ENCODE measurements at places on chromosomes 5 and 9. TPM values are rescaled to one million over a fixed set of nuclear protein-coding genes. Genes with fewer than 3 reads are reported as not detected.

DNA sequence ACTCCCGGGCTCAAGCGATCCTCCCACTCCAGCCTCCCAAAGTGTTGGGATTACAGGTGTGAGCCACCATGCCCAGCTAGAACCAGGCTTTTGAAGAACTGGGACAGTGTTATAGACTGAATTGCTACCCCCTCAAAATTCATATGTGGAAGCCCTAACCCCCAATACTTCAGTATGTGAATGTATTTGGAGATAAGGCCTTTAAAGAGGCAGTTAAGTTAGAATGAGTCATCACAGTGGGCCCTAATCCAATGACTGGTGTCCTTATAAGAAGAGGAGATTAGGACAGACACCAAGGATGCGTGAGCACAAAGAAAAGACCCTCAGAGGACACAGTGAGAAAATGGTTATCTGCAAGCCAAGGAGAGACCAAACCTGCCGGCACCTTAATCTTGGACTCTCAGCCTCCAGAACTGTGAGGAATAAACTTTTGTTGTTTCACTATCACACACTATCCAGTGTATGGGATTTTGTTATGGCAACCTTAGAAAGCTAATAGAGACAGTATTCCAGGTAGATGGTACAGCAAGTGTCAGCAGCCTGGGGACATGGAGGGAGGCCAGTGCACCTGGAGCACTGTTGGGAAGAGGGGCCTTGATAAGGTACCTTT lies 31.4 kb upstream of the ERGIC1 start:
- no peak for DNase-seq

DNA sequence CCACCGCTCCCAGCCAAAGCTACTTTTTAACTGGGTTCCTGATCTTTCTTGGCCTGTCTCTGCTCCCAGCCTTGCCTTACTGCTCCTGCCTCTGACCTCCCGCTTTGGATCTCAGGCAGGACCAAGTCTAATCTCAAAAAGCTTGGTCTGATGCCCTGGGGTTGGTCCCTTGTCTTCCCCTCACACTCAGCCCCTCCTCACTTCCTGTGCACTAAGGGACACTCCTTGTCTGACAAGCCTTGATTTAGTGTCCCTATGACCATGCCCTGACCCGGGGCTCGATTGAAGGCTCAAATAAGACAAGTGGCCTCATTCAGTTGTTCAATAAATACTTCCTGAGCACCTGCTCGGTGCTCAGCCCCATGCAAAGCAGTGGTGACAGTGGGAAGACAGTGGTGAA lies 3.7 kb upstream of the GTF3C5 start:
- DNase-seq = no peak

DNA sequence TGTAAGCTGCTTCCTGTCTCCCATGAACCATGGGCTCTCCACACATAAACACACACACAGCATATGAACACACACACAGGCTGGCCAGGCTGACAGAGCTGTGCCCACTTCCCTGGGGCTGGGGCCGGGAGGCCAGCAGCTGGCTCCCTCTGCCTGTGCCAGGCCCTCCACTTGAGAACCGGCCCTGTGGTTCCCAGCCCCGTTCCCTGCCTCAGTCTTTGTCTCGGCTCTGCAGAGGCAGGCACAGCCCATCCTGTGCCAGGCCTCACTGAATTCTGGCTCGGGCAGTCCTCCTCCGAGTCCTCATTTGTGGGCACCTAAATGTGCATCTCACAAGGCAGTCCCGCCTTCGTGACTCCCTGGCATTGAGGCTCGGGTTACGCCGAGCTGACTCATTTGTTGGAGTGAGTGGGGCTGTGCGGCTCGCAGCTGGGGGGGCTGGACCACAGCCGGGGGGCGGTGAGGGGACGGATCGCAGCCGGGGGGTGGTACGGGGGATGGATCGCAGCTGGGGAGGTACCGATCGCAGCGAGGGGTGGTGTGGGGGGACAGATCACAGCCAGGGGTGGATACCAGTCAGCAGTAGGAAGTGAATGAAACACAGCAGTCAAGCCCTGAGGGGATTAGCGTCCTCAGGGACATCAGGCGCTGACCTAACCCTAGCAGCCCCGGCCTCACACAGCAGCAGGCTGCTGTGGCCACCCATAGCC lies 72.3 kb downstream of the PSMB7 start:
- peak; percentile 90 for DNase-seq

DNA sequence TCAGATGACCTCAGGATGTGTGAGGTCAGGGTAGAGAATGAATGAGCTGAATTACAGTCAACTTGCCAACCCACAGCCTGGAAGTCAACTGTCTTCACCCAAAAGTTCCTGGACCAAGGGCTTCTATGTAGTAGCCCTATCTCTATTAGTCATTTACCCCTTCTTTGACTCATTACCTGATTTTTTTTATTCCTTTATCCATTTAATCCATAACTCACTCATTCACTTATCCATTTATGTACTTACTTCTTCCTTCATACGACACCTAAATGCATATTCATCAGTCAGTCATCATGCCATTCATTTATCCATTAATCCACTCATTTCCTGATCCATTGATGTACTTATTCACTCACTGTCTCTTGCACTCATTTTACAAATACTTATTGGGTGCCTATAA lies 212.7 kb downstream of the PAPPA start:
- no peak for DNase-seq

The ANKRD18A gene
- total RNA-seq = 0.75 TPM

DNA sequence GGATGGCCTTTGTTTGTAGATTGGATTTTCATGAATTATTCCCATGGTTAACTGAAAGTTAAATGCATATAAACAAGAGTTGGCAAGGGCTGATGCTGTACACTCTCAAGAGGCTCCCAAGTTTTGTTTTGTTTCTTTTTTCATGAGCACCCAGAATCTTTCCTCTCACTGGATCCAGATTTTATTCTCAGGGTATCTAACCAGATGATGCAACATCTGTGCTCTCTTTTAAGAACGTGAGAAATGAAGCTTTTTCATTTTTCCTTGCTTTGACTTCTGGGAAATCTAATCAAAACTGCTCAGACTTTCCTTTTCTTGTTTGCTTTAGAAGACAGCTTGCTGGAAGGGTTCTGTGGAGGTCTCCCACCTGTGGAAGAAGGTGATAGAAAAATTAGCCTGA lies 142.7 kb upstream of the SLC12A2 start:
- DNase-seq = peak; percentile 25

DNA sequence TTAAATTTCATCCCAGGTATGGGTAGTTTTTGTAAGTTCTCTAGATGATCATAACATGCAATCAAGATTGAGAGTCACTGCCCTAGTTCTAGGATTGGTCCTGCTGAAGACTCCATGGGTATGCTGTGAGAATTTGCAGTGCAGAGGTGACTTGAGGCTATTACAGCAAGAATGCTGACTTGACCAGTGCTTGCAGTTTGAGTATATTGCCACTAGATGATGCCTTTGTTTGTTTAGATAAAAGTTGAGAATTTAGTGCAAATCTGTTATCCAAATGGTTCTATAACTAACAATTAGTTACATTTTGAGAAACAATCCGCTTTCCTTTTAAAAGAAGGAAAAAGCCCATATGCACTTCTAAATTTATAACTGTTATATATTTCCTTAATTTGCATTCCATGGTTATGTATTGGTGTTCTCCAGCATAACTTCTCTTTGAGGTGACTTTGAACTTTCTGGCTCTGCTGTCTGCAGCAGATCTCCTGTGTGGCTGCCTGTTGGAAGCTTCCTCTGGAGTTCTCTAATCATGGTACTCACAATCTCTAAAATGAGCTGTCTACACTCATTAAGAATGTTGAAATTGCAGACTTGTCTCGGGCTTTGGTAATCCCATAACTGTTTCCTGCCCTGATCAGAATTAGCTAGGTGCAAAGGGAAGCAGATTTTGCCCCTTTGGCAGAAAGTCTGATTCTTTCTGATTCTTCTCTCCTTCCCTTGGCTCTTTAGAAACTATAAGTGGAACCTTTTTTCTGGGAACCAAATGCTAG lies 24.9 kb downstream of the MELK start:
- peak; percentile 5 for DNase-seq

The RORB gene
- 0.09 TPM for total RNA-seq

GRCh38 chr5:73388740-73389139 lies 59.8 kb downstream of the FOXD1 start:
- peak; percentile 49 for DNase-seq

DNA sequence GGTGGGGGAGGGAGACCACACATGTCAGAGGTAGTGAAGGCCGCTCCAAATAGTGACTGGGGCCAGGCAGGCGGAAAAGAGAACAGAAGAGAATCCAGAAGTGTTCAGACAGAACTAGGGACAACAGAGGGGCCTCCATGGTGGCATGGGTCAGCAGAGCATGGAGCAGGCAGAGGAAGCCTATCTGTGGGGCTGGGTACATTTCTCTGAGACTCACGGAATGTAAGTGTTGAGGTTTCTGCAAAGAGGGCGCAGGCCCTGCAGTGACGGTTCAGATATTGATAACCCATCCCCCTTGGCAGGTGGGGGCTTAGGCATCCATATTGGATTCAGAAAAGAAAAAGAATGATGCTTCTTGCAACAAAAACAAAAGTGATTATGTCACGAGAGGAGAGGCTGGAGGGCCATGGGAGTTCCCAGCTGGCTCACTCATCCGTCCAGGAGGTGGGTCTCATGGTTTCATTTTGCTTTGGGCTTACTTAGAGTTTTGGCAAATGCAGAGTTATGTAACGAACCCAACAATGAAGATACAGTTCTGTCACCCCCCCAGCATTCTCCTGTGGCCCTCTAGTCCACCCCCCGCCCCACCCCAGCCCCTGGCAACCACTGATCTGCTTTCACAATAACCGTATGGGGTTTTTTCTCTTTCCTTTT lies 5.4 kb upstream of the RMND5B start:
- peak; percentile 67 for DNase-seq

GRCh38 chr5:40572391-40572790 lies 107.3 kb upstream of the PTGER4 start:
- DNase-seq = peak; percentile 86

GRCh38 chr9:21789541-21790037 lies 12.8 kb upstream of the MTAP start:
- DNase-seq = peak; percentile 92

The TRIM36 gene
- 2.0 TPM for total RNA-seq

The CCL21 gene
- 13.5 TPM for total RNA-seq

DNA sequence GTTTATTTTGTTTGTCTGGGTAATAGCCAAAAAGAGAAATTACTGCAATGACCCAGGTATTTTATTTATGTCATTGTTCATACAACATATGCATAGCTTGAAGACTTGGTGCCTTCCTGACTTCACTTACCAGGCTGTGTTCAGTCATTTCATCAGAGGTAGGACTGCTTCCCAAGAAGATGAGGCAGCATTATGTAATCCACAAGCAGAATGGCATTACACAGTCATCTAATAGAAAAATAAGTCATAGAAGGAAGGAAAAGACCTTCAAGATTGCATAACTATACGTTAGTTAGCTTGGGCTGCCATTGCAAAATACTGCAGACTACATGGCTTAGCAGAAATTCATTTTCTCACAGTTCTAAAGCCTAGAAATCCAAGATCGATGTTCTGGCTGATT lies 167.5 kb downstream of the NMUR2 start:
- DNase-seq = no peak
